ENCODE measurements at places on chromosomes 6 and 20.

- DNase-seq = no peak
Measured at GRCh38 chr6:146650799-146651481, 52.2 kb downstream of the ADGB start.

GRCh38 chr6:99185525-99185924, 163.9 kb downstream of the FAXC start:
- DNase-seq = no peak

DNA sequence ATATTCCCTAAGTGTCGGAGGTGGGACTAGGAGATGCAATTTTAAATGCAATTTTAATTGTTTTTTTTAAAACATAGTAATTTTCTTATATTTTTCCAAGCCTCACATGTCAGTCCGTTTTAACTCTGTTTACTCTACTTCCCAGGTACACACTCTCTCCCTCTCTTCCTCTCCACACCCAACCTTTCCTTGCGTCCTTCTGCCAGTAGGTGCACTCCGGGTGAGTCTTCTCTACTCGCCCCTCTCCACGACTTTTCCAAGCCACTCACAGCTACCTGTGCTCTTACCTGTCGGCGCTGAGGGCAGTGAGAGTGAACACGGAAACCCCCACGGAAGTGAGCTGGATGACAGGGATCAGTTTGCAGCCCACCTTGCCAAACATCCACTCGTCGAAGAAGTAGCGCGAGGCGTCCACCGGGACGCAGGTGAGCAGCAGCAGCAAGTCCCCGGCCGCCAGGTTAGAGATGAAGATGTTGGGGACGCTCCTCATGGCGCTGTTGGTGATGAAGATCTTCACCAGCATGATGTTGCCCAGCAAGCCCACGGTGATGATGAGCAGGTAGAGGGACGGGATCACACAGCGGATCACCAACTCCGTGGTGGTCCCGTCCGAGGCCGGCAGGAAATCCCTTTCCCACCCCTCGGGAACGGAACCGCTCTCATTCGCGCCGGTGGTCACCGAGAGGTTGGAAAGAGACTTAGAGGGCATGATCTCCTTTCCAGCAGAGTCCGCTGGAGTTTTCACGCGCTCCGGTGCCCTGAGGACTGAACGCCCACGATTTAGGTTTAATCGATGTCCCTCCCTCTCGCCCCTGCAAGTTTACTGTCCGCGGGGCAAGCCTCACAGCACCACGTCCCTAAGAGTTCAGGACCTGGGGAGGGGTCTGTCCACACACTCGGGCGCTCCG, 44.5 kb upstream of the GJE1 start:
- DNase-seq = no peak

DNA sequence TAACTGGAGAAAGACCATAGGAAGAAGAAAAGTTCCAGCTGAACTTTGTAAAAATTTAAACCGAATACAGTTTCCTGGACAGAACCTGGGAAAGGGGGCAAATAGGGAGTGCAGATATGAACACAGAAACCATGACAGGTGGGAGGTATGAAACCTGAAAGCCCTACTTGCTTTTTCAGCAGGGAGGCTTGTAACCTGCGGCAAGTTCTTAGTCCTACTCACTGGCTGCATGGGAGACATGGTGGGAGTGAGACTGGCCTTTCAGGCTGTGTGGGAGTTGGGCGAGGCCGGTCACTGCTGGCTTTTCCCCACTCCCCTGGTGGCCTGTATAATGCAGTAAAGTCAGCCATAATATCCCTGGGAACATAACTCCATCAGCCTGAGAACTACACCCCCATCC, 54.2 kb downstream of the ROS1 start:
- DNase-seq = no peak

DNA sequence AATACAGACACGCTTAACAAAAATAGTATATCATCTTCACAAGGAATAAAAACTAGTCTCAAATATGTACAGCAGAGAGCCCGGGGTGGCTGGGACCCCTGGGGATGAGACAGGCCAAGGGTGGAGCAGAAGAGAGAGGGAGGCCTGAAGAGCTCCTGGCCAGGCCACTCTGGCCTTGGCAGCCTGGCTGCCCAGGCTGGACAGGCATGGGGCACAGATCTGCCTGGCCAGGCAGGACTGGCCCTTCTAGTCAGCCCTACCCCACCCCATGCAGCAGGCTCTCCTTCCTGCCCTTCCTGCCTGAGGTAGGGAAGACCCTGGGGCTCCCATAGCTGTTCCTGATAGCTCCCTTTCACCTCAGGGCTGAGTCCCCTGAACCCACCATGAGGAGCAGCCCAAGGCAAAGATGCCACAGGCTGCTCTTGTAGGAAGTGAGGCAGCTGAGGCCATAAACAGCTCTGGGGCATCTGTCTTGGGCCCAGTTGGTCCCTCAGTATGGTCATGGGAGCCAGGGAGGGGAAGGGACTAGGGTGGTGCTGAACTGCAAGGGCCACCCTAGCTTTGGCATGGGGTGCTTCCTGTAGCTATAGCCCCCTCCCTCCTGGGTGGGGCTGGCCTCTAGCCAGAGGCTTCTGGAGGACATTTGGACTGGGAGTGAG, 27.1 kb downstream of the COX4I2 start:
- no peak for DNase-seq

DNA sequence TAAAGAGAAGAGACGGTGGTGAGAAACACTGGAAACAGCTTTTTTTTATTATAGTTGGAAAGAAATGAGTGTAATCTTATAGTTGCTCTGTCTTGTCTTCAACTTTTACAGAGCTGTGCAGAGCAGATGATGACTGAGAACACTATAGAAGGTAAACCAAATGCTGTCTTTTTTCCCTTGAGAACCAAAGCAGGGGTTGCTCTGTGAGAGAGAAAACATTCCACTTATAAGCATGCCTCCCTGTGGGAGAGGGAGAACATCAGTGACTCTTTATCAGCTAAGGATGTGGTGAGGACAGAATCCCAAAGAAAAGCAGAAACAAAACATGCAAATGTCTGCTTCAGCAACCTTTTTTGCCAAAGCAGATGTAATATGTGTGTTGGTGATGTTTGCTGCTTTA, 179.3 kb upstream of the HDDC2 start:
- DNase-seq = no peak

DNA sequence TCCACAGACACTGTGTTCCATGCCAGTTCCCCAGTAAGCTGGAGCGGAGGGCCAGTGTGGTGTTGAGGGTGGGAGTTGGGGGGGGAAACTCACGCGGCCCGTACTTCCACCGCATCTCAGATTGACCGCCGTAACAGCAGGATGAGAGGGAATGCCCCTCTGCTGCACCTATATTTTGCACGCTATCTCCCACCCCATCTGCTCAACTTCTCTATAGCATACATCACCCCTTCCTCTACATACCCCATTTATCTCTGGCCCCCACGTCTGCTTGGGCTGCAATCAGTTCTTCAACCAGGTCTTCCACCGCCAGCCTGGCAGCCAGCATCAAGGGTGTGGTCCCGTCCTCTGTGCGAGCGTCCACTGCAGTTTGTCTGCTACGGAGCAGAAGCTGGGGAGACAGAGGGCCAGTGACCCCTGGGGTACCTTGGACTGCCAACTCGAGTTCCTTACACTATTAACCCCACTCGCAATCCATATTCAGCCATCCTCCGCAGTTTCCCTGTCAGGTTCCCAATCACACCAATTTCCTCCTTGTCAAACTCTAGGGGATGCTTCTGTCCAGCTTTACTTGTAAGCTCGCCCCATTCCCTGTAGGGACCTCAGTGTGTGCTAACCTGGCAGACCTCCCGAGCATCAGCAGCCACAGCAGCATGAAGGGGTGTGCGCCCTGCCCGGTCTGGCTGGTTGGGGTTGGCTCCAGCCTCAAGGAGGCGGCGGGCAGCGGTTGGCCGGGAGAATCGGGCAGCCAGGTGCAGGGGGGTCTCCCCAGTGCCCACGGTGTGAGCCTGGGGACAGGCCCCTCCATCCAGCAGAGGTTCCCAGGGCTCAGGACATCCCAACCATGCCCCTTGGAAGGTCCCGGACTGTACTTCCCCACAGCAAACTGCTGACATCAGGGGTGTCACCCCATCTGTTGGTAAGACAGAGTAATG, 4.5 kb upstream of the GPSM3 start:
- DNase-seq = no peak

GRCh38 chr6:45566882-45567281, 189.1 kb upstream of the SUPT3H start:
- no peak for DNase-seq

GRCh38 chr6:87092435-87092834, 2.5 kb downstream of the CGA start:
- no peak for DNase-seq

- DNase-seq = no peak
Measured at GRCh38 chr6:41284726-41285125, 1.8 kb downstream of the TREM1 start.

- DNase-seq = no peak
Measured at GRCh38 chr20:31677553-31678260, 40.0 kb downstream of the COX4I2 start.

- no peak for DNase-seq
Measured at GRCh38 chr6:28090917-28091586, 10.7 kb downstream of the ZNF165 start.

- DNase-seq = no peak
Measured at GRCh38 chr6:21845439-21846140, 252.0 kb downstream of the SOX4 start.

DNA sequence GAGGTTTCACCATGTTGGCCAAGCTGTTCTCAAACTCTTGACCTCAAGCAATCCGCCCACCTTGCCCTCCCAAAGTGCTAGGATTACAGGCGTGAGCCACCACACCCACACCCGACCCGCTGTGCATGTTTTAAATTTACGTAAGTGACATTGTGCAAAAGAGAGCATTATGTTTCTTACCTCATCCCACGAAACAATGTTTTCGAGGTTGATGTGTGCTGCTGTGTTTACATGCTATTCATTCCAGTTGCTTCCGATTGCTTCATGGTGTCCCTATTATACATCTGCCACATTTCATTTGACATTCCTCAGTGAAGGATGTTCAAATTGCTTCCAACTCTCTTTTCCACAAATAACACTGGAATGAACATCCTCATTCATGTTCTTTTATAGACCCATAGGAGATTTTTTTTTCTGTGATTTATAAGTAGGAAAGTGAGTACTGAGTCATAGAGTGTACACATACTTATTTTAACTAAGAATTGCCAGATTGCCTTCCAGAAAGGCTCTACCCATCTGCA, 403.9 kb upstream of the JARID2 start:
- no peak for DNase-seq

DNA sequence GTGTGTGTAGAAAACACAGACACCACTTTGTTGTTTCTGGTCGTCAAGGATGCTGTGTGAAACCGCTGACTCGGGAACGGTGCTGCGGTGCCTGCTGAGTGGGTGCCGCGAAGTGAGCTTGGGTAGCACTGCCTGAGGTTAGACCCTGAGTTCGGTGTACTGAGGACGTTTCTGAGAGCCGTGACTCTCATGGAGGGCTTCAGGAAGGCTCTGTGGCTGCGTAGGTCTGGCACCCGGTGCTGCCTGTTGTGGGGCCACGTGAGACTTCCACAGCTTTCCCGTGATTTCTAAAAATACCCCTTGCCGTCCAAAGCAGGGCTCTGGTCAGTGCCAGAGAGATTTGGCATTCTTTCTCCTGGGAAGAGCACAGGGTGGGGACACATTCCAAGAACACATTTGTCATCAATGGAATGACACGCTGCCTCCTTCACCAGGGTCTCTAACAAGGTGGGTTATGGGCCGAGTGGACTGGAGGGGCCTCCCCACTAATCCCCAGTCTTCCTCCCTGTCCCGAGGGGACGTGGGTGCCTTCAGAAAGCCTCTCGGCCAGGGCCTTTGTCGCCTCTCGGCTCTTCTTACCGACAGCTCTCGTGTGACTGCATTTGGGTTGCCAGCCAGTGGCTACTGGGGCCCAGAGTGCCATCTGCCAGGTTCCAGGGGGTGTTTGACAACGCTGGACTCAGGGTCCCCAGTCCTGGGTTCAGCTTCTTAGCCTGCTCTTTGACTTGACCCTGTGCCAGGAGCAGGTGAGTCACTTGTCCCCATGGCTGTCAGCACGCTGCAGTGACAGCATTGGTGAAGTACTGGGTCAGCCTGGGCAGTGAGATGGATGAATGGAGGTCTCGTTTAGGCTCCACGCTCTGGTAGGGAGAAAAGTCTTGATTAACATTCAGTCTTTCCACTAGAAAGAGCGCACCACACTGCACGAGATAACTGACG, 62.2 kb downstream of the SYNJ2 start:
- DNase-seq = no peak

DNA sequence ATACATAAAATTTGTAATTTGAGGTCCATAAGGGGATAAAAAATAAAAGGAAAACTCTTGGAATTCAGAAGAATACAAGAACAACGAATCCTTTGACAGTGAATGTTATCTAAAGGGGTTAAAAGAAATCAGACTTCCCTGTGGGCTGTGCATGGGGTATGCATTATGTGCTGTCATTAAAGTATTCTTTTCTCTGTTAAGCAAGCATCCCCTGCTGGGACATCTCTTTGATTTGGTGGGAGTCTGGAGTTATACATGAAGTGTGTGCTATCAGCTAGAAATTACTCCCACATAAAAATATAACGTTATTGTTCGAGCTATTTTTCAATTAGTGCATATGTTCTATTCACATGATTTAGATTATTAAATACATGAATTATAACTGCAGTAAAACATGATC, 195.2 kb downstream of the CENPW start:
- DNase-seq = no peak

GRCh38 chr6:29679962-29680361, 990 bp downstream of the ZFP57 start:
- no peak for DNase-seq

- DNase-seq = no peak
Measured at GRCh38 chr20:62480318-62480717, 4.5 kb upstream of the GATA5 start.

- DNase-seq = no peak
Measured at GRCh38 chr6:53959717-53960116, 151.5 kb upstream of the MLIP start.

- no peak for DNase-seq
Measured at GRCh38 chr6:21961226-21961625, 335.6 kb downstream of the PRL start.

DNA sequence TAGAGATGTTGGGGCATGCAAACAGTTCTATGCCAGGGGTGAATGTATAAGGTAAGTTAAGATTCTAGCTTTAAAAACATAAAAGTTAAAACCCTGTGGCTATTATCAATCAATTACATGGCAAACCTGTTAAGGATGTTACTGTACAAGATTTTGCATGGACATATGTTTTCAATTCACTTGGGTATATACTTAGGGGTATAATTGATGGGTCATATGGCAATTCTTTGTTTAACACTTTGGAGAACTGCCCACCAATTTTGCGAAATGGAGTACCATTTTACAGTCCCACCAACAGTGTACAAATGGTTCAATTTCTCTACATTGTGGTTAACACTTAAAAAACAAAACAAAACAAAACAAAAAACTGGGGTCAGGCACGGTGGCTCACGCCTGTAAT, 9.4 kb upstream of the NCOA3 start:
- no peak for DNase-seq

DNA sequence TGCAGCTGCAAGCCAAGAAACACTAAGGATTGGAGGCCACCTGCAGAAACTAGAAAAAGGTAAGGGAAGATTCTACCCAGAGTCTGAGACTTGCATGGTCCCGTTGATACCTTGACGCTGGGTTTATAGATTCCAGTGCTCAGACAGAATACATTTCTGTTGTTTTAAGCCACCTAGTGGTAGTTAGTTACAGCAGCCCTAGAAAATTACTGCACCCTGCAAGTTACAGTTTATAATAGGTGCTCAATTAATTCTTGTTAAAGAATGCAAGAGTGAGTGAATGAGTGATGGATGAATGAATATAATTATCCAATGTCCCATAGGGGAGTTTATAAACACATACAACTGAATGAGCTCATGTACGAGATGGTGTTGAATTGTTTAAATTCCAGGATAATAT, 453.1 kb upstream of the SLC35B3 start:
- no peak for DNase-seq

GRCh38 chr6:155001482-155001881, 6.4 kb downstream of the TIAM2 start:
- no peak for DNase-seq

- no peak for DNase-seq
Measured at GRCh38 chr6:152423216-152424103, 213.7 kb downstream of the SYNE1 start.
